Ureter (tissue), 1 donor: ENCODE measurements at places on chromosomes 7 and 10. TPM values are rescaled to one million over a fixed set of nuclear protein-coding genes. Genes with fewer than 3 reads are reported as not detected.

- DNase-seq, result no peak
Measured at GRCh38 chr10:98485959-98486358, 39.2 kb upstream of the HPS1 start.

Gene TRIM50
- total RNA-seq, result not detected

DNA sequence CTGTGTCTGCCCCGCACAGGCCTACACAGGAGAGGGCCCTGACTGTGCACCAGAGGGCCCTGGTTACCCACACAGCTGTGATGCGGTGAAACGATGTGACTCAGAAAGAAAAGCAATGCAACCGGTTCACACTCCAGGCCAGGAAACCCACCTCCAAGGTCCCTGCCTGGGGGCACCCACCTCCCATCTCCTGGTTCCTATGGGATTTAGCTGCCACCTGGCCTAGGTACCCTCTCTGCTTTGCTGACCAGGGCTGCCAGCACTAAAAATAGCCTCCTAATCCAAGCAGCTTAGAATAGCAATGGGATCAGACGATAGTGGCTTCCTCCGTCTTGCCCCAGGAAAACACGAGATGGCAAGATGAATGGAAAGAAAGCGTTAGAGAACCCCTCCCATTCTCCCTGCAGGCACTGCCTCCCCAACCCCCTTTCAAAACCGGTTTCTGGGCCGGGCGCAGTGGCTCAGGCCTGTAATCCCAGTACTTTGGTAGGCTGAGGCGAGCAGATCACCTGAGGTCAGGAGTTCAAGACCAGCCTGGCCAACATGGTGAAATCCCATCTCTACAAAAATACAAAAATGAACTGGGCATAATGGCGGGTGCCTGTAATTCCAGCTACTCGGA is 12.4 kb downstream of the RBP3 start:
- DNase-seq, result no peak

Gene HOGA1
- total RNA-seq, result 1.3 TPM

- no peak for DNase-seq
Measured at GRCh38 chr10:22672319-22673090, 41.9 kb downstream of the PIP4K2A start.

DNA sequence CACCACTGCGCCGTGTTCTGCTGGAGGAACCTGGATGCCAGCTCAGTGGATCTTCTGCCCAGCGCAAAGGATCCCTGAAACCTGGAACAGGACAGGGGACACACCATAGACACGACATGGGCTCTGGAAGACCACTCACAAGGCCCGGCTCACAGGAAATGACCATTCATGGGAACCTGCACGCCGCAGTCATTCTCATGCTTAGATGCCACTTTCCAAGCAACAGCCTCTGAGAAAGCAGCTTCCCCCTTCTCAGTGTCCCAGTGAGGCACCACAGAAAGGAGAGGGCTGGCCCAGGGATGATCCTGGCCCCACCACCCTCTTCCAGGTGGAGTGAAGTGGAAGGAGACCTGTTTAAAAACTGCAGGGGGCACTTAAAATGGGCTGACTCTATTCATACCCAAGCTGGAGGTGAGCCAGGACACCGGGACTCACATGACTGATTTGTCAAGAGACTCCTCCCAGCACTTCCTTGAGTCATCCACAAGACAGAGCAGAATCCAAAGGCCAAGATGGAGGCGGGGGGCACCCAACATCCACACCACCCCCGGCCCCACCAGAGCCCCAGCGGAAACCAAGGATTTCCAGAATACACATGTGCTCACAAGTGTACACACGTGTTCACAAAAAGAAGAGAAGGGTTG is 11.2 kb downstream of the CTBP2 start:
- DNase-seq, result peak; percentile 68

- DNase-seq, result no peak
Measured at GRCh38 chr10:18097524-18097923, 42.7 kb upstream of the CACNB2 start.

GRCh38 chr7:157825325-157825724 is 488.5 kb downstream of the DNAJB6 start:
- DNase-seq, result no peak

Gene MUC12
- 2.1 TPM for total RNA-seq

GRCh38 chr10:20956843-20957242 is 59.7 kb upstream of the NEBL start:
- no peak for DNase-seq

Gene NANOS1
- total RNA-seq, result 0.52 TPM

Gene ANKRD30A
- total RNA-seq, result not detected

Gene PTF1A
- not detected for total RNA-seq

Gene GJC3
- total RNA-seq, result not detected

Gene PKD1L1
- 5.9 TPM for total RNA-seq

Gene OPN4
- not detected for total RNA-seq

GRCh38 chr7:100209493-100209892 is 10.3 kb upstream of the PVRIG start:
- DNase-seq, result no peak

Gene SPDYE3
- not detected for total RNA-seq

Gene AQP1
- 373 TPM for total RNA-seq

DNA sequence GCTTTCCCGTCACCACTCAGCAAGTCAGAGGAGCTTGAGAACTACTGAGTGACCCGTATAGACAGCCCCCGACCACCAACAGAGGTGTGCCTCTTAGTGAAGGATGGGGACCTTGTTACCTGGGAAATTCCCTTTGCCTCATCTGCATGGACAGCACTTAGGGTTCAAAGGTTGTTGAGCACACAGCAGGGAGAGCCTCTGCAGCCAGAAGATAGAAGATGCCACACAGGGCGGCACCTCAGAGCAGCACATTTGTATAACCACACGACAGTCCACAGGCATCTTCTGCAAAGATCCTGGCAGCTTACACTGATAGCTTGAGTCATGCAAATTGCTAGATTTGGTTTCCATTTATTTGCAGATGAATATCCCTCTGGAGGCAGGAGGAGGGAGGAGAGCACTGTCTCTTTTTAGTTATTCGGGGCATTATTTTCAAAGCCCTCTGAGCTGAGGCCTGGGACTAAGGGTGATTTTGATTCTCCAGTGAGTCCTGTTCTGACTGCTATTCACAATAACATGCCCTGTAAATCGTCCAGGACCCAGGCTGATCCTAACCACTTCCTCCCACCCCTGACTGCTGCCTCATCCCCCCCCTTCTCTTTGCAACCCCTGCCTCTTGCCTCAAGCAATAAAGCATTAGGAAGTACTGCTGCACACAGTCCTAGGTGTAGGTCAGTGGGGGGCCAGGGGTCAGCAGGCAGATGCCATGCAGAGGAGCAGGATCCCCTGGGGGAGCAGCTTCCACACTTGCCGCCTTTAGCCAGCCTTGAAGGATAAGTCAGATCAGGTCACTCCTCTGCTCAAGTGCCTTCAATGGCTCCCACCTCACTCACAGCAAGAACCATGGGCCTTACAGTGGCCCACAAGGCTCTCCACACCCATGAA is 24.6 kb upstream of the INMT start:
- no peak for DNase-seq

DNA sequence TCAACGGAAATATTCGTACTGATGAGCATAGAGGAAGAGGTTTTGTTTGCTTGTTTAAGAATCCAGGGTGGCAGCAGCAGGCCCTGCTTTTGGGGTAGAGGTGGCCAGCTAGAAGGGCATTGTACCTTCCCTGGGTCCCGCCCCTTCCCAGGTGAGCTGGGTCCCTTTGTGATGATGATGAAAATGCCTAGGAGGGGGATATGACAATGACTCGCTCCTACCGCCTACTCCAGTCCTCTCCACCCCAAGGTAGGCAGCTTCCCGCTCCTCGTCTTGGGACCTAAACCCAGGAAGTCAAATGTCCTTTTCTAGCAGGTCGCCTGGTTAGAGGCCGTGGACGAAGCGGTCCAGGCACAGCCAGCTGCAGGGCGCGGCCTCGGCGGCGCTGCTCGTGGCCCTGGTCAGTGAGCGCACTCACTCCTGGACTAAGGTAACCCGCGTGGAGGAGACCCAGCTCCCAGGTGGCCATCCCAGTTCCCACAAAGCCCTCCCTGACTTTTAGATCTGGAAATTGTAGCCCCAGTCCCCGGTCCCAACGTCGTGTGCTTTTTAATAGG is 141.4 kb downstream of the LSMEM1 start:
- DNase-seq, result no peak

Gene C7orf57
- 0.42 TPM for total RNA-seq

DNA sequence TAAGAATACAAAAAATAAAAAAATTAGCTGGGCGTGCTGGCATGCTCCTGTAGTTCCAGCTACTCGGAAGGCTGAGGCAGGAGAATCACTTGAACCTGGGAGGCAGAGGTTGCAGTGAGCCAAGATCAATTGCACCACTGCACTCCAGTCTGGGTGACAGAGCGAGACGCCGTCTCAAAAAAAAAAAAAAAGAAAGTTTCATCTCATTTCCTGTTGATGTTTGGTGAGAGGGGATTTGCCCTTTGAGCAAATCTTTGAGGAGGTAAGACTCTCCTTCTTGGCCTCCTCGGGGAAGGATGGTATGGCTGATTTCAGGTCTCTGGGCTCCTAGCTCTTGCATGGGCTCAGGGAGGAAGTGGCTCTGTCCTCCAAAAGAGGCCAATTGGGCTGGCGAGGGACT is 3.6 kb upstream of the GRID2IP start:
- DNase-seq, result no peak

- no peak for DNase-seq
Measured at GRCh38 chr10:96402417-96403305, 43.9 kb upstream of the OPALIN start.

- peak; percentile 83 for DNase-seq
Measured at GRCh38 chr10:110501142-110501937, 3.6 kb downstream of the DUSP5 start.

GRCh38 chr10:70666960-70667798 is 5.1 kb upstream of the ADAMTS14 start:
- no peak for DNase-seq

Gene CPED1
- total RNA-seq, result 61.4 TPM

Gene ZFAND4
- total RNA-seq, result 20.7 TPM

GRCh38 chr7:32273297-32273696 is 203.1 kb upstream of the PDE1C start:
- DNase-seq, result no peak

DNA sequence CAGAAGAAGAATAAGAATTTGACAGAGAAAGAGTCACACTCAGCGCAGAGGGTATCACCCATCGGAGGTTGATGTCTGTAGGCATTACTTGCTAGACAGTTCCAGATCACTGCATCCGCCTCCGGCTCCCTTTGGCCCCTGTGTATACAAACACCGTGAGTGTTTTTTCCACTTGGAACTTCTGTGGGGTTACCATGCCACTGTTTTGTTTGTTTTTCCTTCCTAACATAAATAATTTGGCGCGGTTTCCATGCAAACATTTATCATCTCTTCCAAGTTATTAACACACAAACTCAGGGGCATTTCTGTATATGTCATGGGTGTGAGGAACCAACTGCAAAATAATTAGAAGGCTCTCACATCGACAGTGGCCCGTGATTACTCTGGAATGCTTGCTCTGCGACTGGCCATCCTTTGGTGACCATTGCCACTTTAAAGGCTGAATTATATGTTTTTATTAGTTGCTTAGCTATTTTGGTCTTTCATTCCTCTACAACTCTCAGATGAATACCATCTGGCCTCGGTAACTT is 612.2 kb upstream of the MKI67 start:
- DNase-seq, result no peak

GRCh38 chr7:42193471-42194129 is 43.4 kb downstream of the GLI3 start:
- DNase-seq, result no peak

DNA sequence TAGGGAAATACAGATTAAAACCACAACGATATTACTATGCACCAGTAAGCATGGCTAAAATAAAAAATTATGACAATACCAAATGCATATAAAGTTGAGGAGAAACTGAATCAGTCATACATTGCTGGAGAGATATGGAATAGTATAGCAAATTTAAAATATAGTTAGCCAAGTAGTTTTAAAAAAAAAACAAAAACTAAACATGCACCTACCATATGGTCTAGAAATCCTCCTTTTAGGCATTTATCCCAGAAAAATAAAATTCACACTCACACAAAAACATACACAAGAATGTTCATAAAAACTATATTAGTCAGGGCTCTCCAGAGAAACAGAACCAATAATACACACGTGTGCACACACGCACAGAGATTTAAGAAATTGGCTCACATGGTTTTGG is 175.8 kb downstream of the IPMK start:
- DNase-seq, result no peak

- no peak for DNase-seq
Measured at GRCh38 chr10:62095181-62096122, 173.2 kb downstream of the RTKN2 start.

- DNase-seq, result no peak
Measured at GRCh38 chr10:127052001-127052400, 144.4 kb downstream of the INSYN2A start.

Gene MPLKIP
- total RNA-seq, result 25.2 TPM

- no peak for DNase-seq
Measured at GRCh38 chr10:77867124-77867719, 59.3 kb downstream of the DLG5 start.

DNA sequence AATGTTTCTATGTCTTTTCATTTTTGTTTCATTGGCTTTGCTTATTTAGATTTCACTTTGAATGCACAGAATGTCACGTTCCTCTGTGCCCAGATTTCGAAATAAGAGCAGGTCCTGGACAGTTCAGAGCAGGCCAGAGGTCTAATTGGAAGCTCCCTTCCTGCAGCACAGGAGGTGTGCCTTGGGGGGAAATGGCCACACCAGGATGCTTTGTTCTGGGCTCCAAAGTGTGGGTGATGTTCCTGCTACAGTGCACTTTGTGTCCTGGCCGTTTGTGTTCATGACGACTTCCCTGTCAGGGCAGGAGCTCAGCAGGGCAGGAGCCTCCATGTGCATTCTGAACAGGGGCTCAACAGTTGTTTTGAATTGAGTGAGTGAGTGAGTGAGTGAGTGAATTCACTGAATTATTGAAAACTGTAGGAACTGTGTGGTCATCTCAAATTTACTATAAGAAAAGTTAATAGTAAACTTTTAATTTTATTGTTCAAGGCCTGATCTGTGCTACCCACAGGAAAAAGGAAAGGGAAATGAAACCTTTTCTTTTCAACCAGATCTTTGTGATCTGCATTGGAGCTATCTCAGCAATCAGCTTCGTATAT is 109.5 kb upstream of the GJD4 start:
- no peak for DNase-seq

Gene NRCAM
- total RNA-seq, result 3.6 TPM

GRCh38 chr7:119959811-119960210 is 313.2 kb upstream of the KCND2 start:
- DNase-seq, result no peak
